ENCODE measurements at places on chromosomes 16 and 17.

DNA sequence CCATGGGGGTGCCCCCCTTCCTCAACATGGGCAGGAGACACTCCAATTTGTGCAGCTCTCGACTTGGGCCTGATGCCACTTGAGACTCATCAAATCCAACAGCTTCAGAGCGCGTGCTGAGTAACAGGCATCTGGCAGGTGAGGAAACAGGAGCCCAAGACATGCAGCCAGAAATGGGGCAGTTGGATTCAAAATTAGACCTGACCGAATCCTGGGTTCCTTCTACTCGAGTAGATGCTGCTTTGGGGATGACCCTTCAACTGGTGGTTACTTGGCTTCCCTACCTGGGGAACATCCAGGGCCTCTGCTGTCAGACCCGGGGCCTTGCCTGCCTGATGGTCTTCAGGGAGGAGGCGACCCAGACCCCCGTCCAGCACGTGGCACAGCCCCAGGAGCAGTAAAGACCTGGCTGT, 488 bp upstream of the NTN3 start:
- DNase-seq: no peak

DNA sequence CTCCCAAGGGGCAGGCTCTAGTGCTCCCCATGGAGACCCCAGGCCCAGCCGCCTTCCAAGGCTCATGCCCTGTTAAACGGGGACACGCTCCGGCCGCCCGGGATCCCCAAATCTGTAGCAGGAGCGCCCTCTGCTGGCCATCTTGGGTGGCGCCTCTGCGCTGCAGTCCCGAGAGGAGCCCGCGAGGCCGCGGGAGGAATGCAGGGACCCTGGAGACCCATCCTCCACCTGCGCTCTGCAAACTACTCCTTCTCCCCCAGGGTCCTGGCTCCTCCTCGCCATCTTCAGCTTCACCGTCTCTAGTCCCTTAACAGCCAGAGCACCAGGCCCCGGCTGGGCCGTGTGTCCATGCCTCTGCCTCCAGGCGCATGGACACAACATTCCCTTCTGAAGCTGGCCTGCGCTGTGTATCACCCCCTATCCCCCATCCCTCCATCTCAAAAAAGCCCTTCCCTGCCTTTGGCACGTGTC, 23.6 kb upstream of the KRT17 start:
- peak; percentile 88 for DNase-seq

DNA sequence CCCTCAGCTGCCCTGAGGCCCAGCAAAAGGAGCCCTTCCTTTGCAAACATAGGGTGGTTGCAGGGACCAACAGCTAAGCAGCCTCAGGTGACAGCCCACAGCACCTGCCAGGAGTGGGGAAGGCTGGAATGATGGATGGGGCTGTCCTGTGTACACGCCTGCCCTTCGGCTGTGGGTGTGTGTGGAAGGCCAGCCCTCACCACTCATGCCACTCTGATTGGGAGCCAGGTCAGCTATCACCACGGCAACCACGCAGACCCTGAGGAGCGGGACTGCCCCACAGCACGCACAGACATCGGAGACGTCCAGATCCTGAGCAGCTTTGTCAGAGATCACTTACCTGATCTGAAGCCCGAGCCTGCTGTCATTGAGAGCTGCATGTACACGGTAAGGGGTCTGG, 11.9 kb downstream of the PIPOX start:
- no peak for DNase-seq

DNA sequence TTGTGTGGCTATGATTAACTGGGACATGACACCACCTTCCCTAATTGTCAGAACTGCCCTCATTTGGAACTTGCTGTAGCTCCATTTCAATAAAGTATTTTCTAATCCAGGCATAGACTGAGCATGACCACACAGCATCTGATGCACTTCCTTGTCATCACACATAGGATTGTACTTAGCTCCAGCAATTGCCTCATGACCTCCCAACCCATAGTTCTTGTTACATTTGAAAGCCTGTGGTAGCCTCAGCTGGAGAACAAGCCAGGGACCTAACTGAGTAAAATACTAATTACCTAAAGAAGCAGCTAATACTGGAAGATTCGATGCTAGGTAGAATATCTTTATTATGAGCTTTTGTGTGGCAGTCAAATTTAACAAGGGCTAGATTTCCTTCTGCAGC, 187.3 kb upstream of the KIF2B start:
- no peak for DNase-seq

GRCh38 chr17:38415250-38416194, 12.7 kb upstream of the ARHGAP23 start:
- DNase-seq: no peak

- no peak for DNase-seq
Observed at GRCh38 chr17:56667925-56668458, 74.5 kb downstream of the NOG start.

DNA sequence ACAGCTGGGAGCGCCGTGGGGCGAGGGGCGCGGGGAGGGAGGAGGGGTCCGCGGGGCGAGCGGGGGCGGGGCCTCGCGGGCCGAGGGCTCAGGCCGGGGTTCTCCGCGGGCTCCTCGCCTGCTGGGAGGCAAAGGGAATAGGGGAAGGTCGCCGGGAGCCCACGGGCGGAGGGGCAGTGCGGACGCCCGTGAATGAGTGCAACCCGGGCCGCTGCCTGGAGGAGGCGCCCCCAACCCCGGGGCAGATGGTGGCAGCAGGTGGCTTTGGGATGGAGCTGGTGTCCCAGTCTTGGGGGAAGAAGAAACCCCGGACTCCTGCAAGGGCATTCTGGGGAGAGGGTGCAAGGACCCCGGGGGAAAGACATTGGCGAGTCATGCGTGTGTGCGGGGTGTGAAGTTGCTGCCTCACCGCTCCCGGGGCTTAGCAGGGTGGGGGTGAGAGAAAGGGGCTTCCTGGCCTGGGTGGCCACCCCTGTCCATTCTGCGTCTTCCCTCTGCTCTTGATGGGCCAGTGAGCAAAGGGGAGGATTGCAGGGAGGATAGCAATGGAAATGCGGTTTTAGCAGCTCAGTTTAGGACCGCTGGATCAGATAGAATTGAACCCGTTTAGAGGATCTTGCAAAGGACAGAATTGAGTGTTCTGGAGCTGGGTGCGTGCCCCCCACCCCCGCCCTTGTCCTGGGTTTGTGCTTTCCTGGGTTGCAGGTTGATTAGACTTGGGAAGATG, 526 bp downstream of the KIAA0513 start:
- DNase-seq: peak; percentile 24

DNA sequence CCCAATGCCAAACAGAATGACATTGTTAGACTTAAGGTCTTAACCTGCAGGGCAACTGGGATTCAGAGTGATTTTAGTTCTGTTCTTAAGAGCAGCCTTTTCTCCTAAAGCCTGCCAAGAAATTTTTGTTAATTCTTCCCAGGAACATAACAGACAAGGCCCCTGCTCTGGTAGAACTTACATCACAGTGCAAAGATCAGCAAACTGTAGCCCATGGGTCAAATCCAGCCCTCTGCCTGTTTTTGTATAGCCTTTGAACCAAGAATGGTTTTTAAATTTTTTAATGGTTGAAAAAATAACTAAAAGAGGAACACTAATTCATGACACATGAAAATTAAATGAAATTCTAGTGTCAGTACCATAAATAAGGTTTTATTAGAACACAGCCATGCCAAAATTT, 3.8 kb downstream of the ACSM3 start:
- DNase-seq: no peak

DNA sequence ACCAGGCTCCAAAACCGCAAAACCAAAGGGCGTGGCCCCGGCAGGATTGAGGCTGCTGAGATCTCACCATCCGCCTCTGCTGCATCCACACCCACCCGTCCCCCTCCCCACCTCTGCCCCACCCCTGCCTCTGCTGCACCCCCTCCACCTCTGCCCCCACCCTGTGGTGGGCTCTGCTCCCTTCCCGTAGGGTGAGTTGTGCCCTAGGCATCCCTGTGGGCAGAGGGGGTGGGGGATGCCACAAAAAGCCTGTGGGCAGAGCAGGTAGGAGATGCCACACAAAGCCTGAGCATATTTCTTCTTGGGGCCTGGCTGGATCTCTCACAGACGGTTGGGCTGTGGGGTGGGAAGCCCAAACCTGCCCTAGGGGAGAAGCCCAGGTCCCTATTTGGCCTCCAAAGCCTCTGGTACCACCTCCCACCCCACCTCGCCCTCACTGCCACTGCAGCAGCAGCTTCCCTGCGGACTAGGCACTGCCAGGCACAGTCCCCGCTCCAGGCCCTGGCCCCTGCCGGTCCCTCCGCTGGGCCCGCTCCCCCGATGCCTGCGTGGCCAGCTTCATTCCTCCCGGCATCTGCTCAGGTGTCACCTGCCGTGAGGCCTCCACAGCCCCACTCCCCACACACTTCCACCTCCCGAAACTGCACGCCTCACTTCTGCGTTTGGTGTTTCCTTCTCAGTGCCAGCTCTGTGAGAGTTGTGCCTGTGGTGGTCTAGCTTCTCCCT, 11.3 kb upstream of the PABPN1L start:
- no peak for DNase-seq

- no peak for DNase-seq
Observed at GRCh38 chr17:39177256-39177655, 11.3 kb upstream of the ARL5C start.

DNA sequence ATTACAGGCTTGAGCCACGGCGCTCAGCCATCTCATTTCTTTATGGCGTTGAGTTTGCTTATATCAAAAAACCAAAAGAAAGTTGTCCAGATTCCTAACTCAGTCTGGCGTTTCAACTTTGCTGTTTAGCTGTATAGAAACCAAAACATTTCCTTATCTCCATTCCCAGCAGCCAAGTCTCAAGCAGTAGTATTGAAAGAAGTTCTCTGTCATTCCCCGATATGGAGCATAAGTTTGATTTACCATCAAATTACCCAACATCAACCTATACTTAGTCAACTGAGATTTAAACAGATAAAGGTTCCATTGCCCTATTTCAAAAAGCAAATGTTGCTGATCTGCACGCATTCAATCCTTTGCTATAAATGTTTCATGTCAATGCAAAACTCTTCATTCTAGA, 27.5 kb upstream of the RAB11FIP4 start:
- DNase-seq: no peak

- no peak for DNase-seq
Observed at GRCh38 chr16:47073223-47074155, 70.3 kb downstream of the NETO2 start.

GRCh38 chr16:51244887-51245657, 94.0 kb upstream of the SALL1 start:
- DNase-seq: no peak

GRCh38 chr17:5745111-5745813, 161.0 kb upstream of the NLRP1 start:
- DNase-seq: no peak

DNA sequence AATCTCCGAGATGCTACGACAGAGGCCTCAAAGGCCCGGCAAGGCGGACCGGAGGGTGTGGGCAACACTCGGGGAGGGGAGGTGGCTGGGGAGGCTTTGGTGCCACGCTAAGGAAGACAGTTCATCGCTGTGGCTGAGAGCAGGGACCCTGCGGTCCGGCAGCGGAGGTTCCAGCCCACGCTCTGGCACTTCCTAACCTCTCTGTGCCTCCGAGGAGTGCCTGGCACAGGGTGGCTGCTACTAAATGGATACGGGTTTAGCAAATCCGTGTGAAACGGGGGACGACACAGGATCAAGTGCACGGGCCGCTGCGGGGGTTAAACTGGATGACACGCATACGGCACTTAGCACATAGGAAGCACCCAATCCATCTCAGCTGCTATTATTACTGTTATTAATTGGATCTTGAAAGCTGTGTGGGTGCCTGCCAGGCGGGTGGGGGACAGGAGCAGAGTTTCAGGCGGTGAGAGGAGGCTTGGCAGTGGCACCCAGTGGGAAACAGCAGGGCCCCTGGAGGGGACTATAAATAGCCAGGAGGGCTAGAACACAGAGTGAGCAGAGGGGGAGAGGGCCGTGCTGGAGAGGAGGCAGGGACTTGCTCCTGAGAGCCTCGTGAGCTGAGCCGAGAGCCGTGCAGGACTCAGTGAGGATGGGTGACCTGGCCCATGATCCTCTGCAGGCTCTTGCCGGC, 45.0 kb downstream of the ABR start:
- DNase-seq: no peak

GRCh38 chr17:19014628-19015215, 10.2 kb upstream of the FAM83G start:
- DNase-seq: no peak

GRCh38 chr17:67056746-67057490, 12.6 kb downstream of the CACNG1 start:
- no peak for DNase-seq

DNA sequence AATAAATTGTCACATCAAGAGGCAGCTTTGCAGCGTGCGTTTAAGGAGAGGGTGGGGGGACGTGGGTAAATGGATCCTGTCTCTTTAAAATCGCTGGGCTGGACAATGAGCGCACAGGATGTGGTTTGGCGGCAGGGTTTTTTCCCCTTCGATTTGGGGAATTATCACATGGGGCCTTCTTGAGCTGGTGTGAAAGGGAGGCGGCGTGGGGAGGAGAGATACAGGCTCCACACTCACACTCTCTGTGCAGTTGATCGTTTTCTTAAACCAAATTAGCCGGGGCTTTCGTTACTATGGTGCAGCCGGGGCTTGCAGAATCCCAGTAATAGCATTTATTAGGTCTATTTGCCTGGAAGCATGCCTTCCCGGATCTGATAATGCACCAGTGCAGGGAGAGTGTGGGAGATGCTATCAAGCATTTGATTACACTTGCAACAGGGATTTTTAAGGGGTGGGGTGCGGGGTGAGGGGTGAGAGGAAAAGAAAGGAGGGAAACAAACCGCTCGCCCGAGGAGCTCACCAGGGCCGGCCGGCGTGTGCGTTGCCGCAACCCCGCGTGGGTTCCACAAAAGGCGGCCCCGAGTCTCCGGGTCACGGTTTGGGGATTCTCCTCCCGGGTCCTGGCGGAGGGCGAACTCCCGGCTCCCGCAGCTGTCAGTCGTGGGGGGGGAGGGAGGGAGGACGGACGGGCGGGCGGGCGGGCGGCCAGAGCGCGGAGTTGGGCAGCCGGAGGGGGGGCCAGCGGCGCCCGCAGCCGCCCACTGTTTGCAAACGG, 58.8 kb upstream of the GSE1 start:
- DNase-seq: peak; percentile 75

- DNase-seq: no peak
Observed at GRCh38 chr16:11004351-11004750, 60.0 kb downstream of the CLEC16A start.

GRCh38 chr17:30975042-30975820, 4.4 kb downstream of the RNF135 start:
- DNase-seq: no peak

- DNase-seq: peak; percentile 53
Observed at GRCh38 chr17:55661256-55661758, 61.4 kb downstream of the TMEM100 start.

Measured in germinal center (tissue), 1 donor.